ENCODE measurements at places on chromosomes 1 and 21.

- DNase-seq, result no peak
Observed at GRCh38 chr1:245209658-245210435, 55.1 kb downstream of the KIF26B start.

- DNase-seq, result no peak
Observed at GRCh38 chr1:212242288-212242984, 42.8 kb upstream of the PPP2R5A start.

DNA sequence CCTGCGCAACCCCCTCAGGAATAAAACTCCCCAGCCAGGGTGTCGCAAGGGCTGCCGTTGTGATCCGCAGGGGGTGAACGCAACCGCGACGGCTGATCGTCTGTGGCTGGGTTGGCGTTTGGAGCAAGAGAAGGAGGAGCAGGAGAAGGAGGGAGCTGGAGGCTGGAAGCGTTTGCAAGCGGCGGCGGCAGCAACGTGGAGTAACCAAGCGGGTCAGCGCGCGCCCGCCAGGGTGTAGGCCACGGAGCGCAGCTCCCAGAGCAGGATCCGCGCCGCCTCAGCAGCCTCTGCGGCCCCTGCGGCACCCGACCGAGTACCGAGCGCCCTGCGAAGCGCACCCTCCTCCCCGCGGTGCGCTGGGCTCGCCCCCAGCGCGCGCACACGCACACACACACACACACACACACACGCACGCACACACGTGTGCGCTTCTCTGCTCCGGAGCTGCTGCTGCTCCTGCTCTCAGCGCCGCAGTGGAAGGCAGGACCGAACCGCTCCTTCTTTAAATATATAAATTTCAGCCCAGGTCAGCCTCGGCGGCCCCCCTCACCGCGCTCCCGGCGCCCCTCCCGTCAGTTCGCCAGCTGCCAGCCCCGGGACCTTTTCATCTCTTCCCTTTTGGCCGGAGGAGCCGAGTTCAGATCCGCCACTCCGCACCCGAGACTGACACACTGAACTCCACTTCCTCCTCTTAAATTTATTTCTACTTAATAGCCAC lies 696 bp downstream of the TGFB2 start:
- peak; percentile 63 for DNase-seq

DNA sequence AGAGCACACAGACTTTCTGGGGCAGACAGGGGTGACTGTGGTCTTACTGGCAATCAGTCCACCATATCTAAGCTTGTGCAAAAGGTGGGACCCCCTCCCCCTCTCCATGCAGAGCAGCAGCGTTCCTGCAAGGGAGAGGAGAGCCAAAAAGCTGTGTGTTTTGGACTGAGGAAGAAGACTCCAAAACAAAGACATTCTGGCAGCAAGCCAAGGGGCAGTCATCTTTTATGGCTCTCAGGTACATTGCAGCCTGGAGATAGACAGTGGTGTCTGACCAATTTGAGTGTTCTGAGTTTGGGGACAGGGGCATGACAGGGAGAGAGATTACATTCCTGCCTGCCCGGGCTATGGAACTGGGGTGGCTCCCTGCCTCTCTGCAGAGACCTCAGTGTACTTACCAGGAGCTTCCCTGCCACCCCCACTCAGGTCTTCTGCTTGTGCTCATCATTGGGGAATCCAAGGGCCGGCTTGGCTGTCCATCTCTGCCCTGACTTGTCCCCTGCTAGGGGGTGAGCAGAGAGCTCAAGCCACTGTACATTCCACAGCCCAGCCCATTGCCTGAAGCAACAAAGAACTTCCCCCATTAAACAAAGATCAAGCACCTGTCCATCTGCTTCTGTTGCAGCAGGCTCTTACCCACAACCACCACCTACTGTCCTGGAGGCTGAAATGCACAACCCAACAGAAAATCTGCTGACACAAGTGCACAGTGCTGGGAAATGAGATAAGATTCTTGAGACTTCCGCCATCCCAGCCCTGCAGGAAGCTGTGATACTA lies 131.1 kb downstream of the EVI5 start:
- no peak for DNase-seq

DNA sequence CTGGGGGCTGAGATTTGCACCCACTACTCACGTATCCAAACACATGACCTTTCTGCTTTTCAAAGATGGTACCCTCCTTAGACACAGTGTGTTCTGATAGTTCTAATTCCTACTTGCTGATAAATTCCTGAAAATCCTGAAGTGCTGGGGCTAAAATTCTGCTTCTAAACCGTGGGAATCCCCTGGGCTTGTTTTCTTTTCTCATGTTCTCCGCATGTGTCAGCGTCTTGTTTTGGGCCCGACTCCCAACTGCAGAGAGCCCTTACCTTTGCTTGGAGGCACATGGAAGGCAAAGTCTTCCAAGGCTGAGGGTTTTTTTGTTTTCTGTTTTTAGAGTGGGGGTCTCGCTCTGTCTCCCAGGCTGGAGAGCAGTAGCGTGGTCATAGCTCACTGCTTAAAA lies 27.2 kb downstream of the PSMG1 start:
- no peak for DNase-seq

DNA sequence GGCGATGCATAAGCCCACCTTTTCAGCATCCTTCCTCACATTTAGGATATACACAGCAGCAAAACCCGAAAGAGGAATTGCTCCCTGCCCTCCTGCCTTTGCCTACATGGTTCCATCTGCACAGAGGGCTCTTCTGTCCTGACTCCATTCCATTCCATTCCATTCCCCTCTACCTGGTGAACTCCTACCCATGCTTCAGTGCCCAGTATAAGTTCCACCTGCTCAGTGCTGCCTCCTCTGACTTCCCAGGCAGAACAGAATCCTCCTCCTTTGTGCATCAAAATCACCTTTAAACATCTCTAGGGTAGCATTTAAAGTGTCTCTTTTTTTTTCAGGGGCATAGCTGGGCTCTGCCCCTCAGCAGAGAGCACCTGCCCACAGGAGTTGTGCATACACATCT lies 112.9 kb downstream of the PCNX2 start:
- DNase-seq, result no peak

DNA sequence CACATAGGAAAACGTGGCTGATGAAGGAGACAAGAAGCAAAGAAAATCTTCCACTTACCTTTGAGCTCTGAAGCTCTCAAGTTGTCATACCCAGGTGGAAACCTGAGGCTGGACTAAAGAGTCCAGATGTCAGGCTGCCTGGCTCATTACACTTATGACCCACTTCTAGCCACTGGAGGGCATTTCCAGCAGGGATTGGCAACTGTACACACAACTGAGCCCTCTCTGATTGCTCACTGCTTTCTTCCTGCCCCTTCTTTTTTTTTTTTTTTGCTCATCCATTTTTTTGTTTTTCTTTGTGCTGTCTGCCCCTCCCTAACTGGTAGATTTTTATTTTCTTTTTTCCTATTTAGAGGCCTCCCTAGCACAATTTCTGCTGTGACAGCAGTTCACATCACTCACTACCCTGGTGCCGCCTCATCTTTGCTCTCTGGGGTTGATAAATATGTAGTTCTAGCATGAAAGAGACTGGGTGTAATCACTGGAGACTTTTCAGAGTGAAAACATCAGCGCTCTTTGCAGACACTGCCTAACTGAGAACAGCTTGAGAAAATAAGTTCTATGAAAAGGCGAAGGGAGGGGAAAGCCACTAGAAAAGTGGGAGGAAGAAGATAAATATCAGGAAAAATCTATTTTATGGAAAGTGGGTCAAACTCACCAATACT lies 334.5 kb downstream of the NUF2 start:
- no peak for DNase-seq

DNA sequence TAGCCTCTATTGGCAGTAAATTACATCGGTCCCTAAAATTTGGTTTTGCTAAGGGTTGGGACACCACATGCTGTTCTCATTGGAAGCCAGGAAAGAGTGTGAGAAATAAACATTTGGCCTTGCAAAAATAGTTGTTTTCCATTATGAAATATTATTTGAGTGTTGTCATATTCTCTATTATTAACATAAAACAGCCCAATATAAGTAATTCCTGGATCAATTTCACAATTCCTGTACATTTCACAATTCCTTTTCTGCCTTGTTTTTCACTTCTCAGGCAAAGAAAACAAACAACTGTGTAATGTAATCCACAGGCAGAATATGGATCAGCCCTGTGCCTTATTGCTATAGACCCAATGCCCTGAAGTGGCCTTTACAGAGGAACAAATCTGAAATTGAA lies 40.5 kb downstream of the C1orf87 start:
- no peak for DNase-seq

DNA sequence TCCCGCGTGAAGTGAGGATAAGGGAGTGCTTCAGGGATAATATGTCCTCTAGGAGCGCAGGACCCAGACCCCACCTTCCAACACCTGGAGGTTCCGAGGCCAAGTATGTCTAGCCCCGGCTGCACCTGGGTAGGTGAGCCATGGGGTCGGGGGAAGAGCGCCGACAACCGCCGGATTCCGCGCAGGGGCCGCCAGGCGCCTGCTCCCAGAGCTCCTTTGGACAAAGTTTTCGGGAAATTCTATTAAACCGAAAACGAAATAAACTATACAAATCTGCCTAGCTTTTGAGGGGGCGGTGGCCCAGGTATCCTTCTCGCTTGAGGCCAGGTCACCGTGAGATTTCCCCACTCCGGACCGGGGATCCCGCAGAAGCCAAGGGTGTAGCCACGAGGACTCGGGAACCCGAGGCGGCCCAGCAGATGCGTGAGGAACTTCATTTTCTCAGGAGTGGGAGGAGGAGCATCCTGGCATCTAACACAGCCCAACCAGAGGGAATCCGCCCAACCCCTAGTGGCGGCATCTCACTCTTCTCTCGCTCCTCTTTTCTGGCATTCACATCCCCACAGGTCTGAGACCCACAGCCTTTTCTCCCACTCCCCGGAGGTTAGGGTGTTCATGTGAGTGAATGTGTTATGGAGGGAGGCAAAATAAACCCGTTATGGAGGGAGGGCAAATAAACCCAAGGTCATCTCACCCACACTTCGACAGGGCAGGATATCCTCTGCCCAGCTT lies 2.3 kb upstream of the DMRTA2 start:
- DNase-seq, result no peak

DNA sequence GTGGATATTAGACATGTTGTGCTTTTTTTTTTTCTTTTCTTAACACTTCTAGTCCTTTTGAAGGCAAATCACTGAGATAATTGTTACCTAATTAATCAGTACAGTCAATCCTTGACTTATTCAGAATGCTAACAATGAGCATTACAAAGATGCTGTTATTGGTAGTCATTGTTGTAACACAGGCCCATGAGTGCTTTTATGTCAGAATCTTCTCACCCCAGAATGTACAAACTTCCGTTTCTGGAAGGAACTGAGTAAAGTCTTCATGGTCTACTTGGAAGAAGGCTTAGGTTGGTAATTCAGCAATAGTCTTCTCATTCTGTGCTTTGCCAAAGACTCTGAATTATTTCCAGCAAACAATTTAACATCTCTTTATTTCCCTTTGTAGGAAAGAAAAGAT lies 3.1 kb downstream of the KCNK1 start:
- no peak for DNase-seq

DNA sequence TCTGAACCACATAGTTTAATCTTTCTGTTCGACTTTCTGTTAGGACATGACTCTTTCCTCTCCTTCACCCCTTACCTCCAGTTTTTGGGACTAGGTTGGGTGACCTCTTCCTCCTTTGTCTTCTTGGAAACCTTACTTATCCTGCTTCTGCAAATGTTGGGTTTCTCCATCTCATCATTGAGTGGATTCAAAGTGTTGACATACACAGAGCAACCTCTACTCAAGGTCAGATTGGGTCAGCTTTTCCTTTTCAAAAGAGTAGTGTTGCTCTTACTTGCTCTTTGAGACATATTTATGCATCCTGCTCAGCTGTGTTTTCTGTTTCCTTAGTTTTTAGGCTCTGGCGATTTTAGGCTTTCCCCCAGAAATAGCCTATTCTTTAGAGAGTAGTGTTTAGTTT lies 3.7 kb downstream of the CAMTA1 start:
- no peak for DNase-seq

- DNase-seq, result no peak
Observed at GRCh38 chr1:169514566-169515270, 29.0 kb upstream of the SLC19A2 start.

- no peak for DNase-seq
Observed at GRCh38 chr1:59856725-59857338, 42.1 kb downstream of the HOOK1 start.

DNA sequence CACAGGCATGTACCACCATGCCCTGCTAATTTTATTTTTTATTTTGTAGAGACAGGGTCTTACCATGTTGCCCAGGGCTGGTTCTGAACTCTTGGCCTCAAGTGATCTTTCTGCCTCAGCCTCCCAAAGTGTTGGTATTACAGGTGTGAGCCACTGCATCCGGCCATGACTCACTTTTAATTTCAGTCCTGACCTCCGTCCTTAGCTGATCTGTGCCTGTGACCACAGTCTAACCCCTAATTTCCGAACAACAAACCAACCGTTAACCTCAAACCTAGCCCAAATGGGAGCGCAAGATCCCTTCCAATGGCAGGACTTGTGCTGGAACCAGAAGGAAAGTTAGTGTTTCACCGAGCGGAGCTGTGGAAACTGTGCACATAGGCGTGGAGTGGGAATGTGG lies 29.3 kb upstream of the MAN1C1 start:
- DNase-seq, result no peak

DNA sequence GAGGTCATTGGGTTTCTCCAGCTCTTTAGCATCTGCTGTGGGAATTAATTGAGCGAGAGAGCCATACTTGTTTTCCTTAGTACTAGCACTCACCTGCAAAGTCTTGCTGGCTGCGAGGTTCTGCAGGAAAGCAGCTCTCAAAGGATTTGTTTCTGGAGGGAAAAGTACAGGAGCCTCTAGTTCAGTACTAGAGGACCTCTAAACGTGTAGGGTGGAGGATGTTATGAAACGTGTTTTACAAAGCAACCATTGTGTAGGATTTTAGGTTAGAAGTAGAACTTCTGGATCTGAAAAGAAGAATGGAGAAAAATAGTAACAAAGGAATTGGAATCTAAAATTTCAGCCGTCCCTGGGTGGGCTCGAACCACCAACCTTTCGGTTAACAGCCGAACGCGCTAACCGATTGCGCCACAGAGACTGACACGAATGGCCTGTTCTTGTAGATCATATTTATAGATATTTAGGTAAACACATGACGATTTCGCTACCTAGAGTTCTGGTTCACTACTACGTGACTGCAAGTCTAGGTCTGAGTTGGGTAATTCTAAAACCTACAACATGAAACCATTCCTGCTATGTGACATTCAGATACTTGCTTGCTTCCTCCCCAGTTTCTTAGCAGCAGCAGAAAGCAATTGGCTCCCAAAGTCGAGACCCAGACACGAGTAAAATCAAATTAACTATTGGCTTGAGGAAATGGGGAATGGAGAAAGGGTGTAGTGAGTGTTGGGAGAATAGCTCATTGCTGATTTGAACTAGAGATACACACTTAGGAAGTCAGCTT lies 60.2 kb upstream of the CFAP126 start:
- no peak for DNase-seq

- no peak for DNase-seq
Observed at GRCh38 chr1:98981917-98982513, 22.6 kb downstream of the PLPPR5 start.

Measured in germinal center (tissue), 1 donor.